Esophagus muscularis mucosa (tissue), 4 donors: ENCODE measurements at places on chromosomes 5 and 9. TPM values are rescaled to one million over a fixed set of nuclear protein-coding genes. Genes with fewer than 3 reads are reported as not detected.

- H3K4me1 ChIP-seq, result peaks cover 9% of the 10 kb centered on the region
- H3K4me3 ChIP-seq, result no peak overlapping the region
- no peaks in the 10 kb centered on the region for H3K27me3 ChIP-seq
- H3K36me3 ChIP-seq, result no peaks in the 10 kb centered on the region
- no peak for DNase-seq
Measured at GRCh38 chr9:95793924-95794828, 81.3 kb upstream of the ERCC6L2 start.

DNA sequence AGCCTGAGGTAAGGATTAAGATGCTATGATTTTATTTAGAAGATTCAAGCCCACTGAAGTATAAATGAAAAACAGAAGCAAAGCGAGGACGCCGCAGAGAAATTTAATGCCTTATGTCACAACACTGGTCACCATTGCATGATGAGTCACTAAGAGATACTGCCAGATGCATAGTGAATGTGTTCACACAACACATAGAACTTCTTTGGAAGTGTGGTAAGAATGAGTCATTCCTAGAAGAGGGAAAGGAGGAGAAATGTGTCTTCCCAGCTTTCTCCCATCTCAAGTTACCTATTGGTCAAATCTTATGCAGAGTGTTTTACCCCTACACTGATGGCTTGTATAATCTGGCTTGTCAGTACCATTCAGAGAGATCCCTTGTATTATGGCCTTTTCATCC, 465.3 kb upstream of the ARRDC3 start:
- no peak for DNase-seq
- no peaks in the 10 kb centered on the region for H3K4me1 ChIP-seq
- H3K27me3 ChIP-seq, result no peaks in the 10 kb centered on the region

The FOXI1 gene
- total RNA-seq, result not detected

GRCh38 chr5:178672630-178673029, 45.8 kb upstream of the CLK4 start:
- no peaks in the 10 kb centered on the region for H3K4me1 ChIP-seq
- no peak overlapping the region for H3K27ac ChIP-seq
- H3K36me3 ChIP-seq, result no peaks in the 10 kb centered on the region
- H3K4me3 ChIP-seq, result no peak overlapping the region

The LRRC70 gene
- total RNA-seq, result 3.6 TPM

The SHLD3 gene
- total RNA-seq, result 3.3 TPM

DNA sequence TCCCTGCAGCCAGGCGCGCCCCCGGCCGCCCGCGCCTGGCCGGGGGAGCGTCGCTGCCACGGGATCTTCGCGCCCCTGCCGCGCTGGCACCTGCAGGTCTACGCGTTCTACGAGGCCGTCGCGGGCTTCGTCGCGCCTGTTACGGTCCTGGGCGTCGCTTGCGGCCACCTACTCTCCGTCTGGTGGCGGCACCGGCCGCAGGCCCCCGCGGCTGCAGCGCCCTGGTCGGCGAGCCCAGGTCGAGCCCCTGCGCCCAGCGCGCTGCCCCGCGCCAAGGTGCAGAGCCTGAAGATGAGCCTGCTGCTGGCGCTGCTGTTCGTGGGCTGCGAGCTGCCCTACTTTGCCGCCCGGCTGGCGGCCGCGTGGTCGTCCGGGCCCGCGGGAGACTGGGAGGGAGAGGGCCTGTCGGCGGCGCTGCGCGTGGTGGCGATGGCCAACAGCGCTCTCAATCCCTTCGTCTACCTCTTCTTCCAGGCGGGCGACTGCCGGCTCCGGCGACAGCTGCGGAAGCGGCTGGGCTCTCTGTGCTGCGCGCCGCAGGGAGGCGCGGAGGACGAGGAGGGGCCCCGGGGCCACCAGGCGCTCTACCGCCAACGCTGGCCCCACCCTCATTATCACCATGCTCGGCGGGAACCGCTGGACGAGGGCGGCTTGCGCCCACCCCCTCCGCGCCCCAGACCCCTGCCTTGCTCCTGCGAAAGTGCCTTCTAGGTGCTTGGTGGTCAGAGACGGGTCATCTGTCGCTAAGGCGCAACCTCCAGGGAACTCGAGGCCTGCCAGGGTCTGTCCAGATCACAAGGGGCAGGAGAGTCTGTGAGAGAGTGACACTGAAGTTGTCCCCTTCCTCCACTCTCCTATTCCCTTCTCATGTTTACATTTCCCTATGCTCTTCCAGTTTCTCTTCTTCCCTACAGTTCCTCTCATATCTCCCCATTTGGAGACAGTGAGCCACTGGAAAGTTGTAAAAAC, 1.3 kb downstream of the GPR150 start:
- H3K4me1 ChIP-seq, result peaks cover 27% of the 10 kb centered on the region
- no peak for DNase-seq
- H3K4me3 ChIP-seq, result peak overlapping the region; percentile 61
- H3K27ac ChIP-seq, result no peak overlapping the region
- no peaks in the 10 kb centered on the region for H3K36me3 ChIP-seq

DNA sequence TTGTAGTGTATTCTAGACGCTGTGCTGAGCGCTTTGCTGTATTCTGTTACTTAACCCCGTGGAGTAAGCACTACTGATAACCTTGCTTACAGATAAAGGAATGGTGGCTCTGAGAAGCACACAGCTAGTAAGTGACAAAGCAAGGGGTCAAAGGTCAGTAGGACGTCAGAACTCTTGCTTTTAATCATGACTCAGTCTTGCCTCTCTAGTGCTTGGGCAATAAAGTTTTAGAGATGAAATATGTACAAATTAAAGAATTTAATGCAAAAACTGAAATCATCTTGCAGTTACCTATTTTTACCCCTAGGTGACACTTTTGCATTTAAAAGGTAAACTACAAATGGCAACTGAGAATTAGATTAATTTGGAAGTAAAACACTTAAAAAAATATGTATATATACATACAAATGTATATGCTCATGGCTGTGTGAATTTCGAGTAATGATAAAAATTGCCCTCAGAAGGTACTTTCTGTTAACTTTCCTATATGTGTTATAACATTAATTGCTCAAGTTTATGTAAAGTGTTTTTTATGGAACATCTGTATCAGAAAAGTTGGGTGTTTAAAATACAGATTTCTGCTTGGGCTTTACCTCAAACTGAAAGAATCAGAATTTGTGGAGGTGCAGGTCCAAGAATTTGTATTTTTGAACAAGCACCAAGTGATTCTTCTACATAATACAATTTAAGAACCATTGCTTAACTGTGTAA, 175.1 kb upstream of the DAB2 start:
- H3K4me1 ChIP-seq, result no peaks in the 10 kb centered on the region
- H3K27me3 ChIP-seq, result no peaks in the 10 kb centered on the region
- H3K4me3 ChIP-seq, result no peak overlapping the region
- no peaks in the 10 kb centered on the region for H3K36me3 ChIP-seq
- H3K27ac ChIP-seq, result no peak overlapping the region

GRCh38 chr5:1824903-1825841, 24.0 kb downstream of the NDUFS6 start:
- H3K27ac ChIP-seq, result no peak overlapping the region
- DNase-seq, result no peak
- H3K4me3 ChIP-seq, result no peak overlapping the region
- H3K4me1 ChIP-seq, result no peaks in the 10 kb centered on the region

The SLC36A2 gene
- not detected for total RNA-seq

The DEPDC1B gene
- not detected for total RNA-seq

DNA sequence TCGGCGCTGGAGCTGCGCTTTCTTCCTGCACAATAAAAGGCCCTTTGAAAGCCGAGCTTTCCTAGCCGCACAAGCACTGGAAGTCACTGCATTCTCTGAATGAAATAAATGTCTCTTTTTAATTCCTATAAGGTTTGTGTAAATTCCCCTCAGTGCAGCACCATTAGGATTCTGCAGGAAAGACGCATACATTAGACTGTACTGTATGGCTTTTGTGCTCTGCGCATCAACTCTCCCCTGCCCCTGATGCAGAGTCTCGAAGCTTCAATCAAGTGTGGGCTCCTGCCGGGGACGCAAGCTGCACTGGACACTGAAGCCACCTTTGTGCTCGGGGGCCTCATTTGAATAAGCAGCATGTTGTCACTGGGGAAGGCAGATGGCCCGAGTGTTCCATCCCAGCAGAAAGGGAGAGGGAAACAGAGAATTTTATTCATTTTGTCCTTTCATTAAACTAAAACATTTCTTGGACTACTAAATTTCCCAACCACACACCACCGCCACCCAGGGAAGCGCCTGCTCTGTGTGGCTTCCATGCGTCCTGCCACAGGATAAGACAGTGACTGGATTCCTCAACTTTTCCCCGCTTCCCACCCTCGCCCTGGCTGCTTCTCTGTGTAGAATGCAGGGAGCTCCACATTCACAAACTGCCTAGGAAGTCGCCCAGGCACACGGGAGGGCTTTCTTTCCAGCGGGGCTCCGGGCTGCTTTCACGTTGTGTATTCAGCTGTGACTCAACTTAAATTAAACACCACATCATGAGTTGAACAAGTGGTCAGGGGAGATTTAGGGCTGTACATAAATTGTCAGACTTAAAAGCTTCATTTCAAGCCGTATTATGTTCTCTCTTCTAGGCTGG, 635.4 kb downstream of the IRX1 start:
- no peaks in the 10 kb centered on the region for H3K4me1 ChIP-seq
- peak; percentile 89 for DNase-seq
- H3K27ac ChIP-seq, result no peak overlapping the region
- no peak overlapping the region for H3K4me3 ChIP-seq
- no peaks in the 10 kb centered on the region for H3K27me3 ChIP-seq

- no peak for DNase-seq
- H3K4me1 ChIP-seq, result no peaks in the 10 kb centered on the region
- no peak overlapping the region for H3K4me3 ChIP-seq
- no peaks in the 10 kb centered on the region for H3K36me3 ChIP-seq
Measured at GRCh38 chr9:30075451-30076199, 2308.8 kb upstream of the ACO1 start.

GRCh38 chr5:130141659-130142320, 237.5 kb downstream of the CHSY3 start:
- H3K27me3 ChIP-seq, result no peaks in the 10 kb centered on the region
- DNase-seq, result no peak
- no peak overlapping the region for H3K4me3 ChIP-seq

- H3K27me3 ChIP-seq, result no peaks in the 10 kb centered on the region
- DNase-seq, result peak; percentile 93
- no peak overlapping the region for H3K4me3 ChIP-seq
- no peak overlapping the region for H3K27ac ChIP-seq
- H3K4me1 ChIP-seq, result peaks cover 3% of the 10 kb centered on the region
Measured at GRCh38 chr9:120755810-120756434, 37.3 kb downstream of the FBXW2 start.

The SLC35D2 gene
- total RNA-seq, result 29.5 TPM

- no peak overlapping the region for H3K27ac ChIP-seq
- no peak overlapping the region for H3K4me3 ChIP-seq
- no peaks in the 10 kb centered on the region for H3K27me3 ChIP-seq
Measured at GRCh38 chr5:109713453-109713852, 23.7 kb downstream of the MAN2A1 start.

DNA sequence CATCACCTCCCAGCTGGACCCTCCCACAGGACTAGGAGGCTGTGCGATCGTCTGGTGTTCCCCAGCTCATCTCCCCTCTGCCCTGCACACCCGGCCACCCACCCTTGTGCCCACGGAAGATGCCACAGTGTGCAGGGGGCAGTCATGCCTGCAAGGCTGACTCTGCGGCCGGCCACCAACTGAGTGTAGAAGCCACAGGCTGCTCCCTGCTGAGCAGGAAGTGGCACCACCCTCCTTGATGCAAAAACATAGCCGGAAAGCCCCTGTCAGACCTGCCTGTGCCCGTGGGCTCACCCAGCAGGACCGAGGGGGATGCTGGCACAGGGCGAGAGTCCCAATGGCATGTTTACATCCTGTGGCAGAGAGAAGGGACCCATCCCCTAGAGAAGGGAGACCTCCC, 40.3 kb upstream of the SLC12A7 start:
- peaks cover 17% of the 10 kb centered on the region for H3K4me1 ChIP-seq
- H3K27ac ChIP-seq, result no peak overlapping the region
- H3K36me3 ChIP-seq, result no peaks in the 10 kb centered on the region
- DNase-seq, result no peak

The ROR2 gene
- 69.5 TPM for total RNA-seq

The DMGDH gene
- total RNA-seq, result 3.3 TPM

- H3K4me1 ChIP-seq, result peaks cover 18% of the 10 kb centered on the region
- H3K27ac ChIP-seq, result no peak overlapping the region
- H3K36me3 ChIP-seq, result no peaks in the 10 kb centered on the region
- no peaks in the 10 kb centered on the region for H3K27me3 ChIP-seq
- DNase-seq, result no peak
Measured at GRCh38 chr9:79989079-79989478, 417.3 kb downstream of the TLE4 start.

- no peaks in the 10 kb centered on the region for H3K36me3 ChIP-seq
- no peak overlapping the region for H3K4me3 ChIP-seq
- no peak for DNase-seq
- H3K27ac ChIP-seq, result no peak overlapping the region
Measured at GRCh38 chr9:80086822-80087345, 515.1 kb downstream of the TLE4 start.

DNA sequence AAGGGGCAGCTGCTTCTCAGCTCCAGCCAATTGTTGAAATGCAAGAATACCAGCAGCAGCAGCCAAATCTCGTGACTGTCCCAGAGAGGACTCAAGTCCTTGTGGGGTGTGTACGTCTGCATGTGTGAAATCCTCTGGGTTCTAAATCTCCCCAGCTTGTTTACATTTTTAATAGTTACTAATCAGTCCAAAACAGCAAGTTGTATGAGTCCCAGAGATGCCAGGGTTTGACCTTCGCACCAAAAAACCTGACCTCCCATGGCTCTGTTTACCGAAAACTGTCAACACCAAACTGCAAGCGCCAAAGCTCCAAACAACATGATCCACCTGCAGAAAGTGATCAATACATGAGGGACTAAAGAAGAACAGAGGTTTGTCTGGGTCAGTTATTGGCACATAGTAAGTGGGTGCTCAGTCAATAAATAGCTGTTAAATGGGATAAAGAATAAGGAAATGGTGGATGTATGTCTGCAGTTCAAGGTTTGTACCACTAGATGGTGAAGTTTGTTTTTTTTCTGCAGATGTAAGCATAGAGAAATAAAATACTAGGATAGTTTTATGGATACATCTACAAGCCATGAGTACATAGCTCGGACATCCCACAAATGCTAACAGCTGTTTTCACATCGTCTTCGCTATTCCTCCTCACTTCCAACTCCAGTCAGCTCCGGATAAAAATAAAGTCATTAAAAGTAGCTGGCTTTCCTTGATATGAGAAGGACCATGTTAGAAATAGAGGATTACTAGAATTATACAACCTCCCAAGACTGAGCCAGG, 85.3 kb upstream of the ADRB2 start:
- peaks cover 14% of the 10 kb centered on the region for H3K4me1 ChIP-seq
- no peaks in the 10 kb centered on the region for H3K36me3 ChIP-seq
- H3K4me3 ChIP-seq, result no peak overlapping the region
- no peaks in the 10 kb centered on the region for H3K27me3 ChIP-seq
- DNase-seq, result no peak

The PNPLA7 gene
- 3.8 TPM for total RNA-seq

- no peak for DNase-seq
- H3K4me1 ChIP-seq, result no peaks in the 10 kb centered on the region
- H3K27ac ChIP-seq, result no peak overlapping the region
- H3K27me3 ChIP-seq, result no peaks in the 10 kb centered on the region
- no peaks in the 10 kb centered on the region for H3K36me3 ChIP-seq
Measured at GRCh38 chr5:10634562-10634961, 70.7 kb downstream of the ANKRD33B start.
